NCI-H510A (cell line): ENCODE measurements at places on chromosomes 5 and 9.
A peak's percentile ranks its signal among the peaks of the same experiment; 100 is the strongest.

- DNase-seq: no peak
These were observed 90.4 kb upstream of the SV2C start for GRCh38 chr5:75992753-75993152.

DNA sequence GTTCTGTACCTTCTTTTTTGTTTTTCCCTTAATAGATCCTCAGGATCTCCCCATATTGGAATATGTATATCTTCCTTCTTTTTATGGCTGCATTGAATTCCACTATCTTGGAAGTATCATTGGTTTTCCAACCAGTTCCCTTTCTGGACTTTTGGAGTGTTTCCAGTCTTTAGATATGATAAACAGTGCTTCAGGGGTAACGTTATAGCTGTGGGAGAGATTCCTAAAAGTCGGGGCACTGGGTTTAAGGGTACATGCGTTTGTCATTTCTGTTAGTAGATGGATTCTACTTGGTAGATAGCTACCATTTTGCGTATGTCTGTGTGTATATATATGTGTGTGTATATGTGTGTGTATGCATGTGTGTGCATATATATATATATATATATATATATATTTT, 42.0 kb downstream of the EXOSC2 start:
- no peak for DNase-seq

GRCh38 chr5:23675456-23675855, 168.0 kb downstream of the PRDM9 start:
- DNase-seq: no peak

- no peak for DNase-seq
These were observed 38.3 kb downstream of the PARP8 start for GRCh38 chr5:50704730-50705129.

DNA sequence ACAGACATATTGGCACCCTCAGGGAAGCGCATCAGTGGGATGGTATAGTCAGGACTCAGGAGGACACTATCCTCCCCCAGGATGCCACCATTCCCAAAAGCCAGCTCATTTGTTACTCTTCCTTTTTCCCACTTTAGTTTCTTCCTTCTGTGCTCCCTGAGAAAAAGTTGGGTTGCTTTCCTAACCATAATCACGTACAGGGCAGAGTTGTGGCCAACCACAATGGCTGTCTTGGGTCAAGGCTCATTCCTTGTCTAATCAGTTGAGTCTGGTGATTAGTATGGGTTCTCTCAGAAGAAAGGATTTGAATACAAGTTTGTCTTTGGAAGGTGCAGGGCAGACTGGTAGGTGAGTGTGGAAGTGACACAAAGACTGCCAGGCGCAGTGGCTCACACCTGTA, 26.6 kb upstream of the ATP6V1G1 start:
- no peak for DNase-seq

GRCh38 chr9:92098638-92099037, 16.6 kb downstream of the SPTLC1 start:
- no peak for DNase-seq

DNA sequence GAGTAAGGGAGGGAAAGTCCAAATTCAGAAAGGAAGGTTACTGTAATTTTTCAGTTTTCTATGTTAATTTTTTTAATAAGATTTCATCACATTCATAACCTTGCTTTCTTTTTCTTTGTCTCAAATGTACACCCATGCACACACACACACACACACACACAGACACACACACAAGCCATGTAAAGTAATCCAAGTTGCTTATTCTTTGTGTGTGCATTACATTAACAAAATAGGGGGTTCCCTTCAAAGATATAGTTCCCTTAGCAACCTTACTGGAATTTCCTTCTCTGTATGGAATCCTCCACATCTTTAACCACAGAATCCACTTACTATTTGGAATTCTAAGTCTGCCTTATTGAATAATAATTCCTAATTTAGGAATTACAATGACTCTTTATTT, 32.7 kb downstream of the ZNF366 start:
- DNase-seq: no peak

GRCh38 chr5:36744773-36745589, 131.6 kb upstream of the NIPBL start:
- peak; percentile 98 for DNase-seq

GRCh38 chr5:44390351-44390750, 1.1 kb upstream of the FGF10 start:
- DNase-seq: no peak

DNA sequence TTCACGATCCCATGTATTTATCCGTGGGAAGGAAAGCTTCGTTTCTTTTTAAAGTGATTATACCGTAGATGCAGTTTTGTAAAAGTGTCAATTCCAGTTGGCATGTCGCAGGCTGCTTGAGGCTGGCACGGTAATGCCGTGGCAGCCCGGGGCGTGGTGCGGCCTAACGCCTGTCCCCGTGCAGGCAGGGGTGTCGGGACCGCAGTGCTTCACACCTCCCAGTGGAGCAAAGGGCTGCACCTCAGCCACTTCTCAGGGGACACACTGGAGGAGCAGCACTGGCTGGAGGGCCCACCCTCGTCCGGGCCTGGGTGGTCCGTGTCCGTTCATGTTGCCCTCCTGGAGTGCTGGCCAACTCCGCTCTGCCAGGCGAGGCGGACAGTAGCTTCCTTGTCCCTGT, 103.2 kb downstream of the RXRA start:
- DNase-seq: no peak
